CD8-positive, alpha-beta memory T cell (primary cell): ENCODE measurements at places on chromosomes 12 and 14. TPM values are rescaled to one million over a fixed set of nuclear protein-coding genes. Genes with fewer than 3 reads are reported as not detected.
A peak's percentile ranks its signal among the peaks of the same experiment; 100 is the strongest.

DNA sequence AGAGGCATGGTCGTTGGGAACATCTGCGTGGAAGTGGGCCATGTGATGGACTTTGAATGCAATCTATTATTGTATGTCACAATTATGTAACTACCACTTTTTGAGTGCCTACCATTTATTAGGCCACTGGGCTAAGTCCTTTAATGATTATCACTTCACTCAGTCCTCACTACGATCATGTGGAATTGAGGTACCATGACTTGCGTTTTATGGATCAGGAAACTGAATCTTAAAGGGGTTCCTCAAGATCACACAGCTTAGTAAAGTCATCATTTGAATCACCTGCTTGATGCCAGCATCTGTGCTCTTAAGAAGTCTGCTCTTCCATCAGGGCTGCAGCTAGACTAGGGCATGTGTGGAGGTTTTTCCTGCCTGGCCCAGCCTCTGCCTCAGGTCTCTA lies 136.7 kb downstream of the DAD1 start:
- H3K4me1 ChIP-seq, result no peaks in the 10 kb centered on the region
- no peak for DNase-seq
- no peak overlapping the region for H3K27ac ChIP-seq
- no peaks in the 10 kb centered on the region for H3K36me3 ChIP-seq
- H3K27me3 ChIP-seq, result no peaks in the 10 kb centered on the region
- no peak overlapping the region for H3K4me3 ChIP-seq

DNA sequence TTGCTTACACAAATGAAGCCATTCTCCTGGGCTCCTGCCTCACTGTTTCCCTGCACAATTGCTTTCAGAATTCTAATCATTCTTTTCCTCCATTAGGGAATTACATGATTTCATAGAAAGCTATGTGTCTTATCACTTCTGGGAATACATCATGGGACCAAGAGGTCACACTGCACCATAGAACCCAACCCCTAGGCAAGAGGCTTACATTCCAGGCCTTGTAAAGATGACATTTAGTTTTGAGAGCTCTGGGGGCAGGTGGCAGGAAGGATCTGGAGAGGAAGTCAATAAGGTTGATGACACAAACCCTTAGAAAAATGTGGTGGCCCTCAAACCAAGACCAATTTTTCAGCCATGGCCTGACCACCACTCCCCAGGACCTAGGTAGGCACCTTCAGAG lies 57.1 kb downstream of the NUAK1 start:
- no peak overlapping the region for H3K27ac ChIP-seq
- no peak for DNase-seq
- H3K4me1 ChIP-seq, result no peaks in the 10 kb centered on the region
- H3K36me3 ChIP-seq, result no peaks in the 10 kb centered on the region
- H3K4me3 ChIP-seq, result no peak overlapping the region
- H3K27me3 ChIP-seq, result no peaks in the 10 kb centered on the region

DNA sequence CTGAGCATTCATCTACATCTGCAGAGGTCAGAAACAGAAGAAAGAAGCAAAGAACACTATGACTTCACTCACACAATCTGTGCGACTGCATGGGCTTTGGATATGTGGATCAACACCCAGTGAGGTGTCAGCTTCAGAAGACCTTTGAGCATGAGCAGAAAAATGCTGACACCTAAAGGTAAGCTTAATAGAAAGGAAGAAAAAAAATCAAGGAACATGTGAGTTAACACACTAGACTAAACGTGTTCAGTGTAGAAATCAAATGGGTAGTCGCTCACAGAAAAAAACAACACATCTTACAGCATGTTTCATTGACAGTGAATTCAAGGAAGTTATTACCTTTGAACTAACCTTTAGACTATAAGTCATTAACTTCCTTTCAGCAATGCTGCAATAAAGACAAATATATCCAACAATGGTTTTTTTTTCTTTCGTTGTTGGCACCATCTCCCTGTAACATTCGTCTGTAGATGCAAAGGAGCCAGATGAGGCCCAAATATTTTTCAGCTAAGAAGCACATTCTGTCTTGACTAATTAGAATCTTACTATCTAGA lies 30.9 kb downstream of the RTRAF start:
- H3K36me3 ChIP-seq, result no peaks in the 10 kb centered on the region
- H3K27ac ChIP-seq, result no peak overlapping the region
- no peak overlapping the region for H3K4me3 ChIP-seq
- H3K27me3 ChIP-seq, result no peaks in the 10 kb centered on the region
- peaks cover 7% of the 10 kb centered on the region for H3K4me1 ChIP-seq

- H3K4me3 ChIP-seq, result no peak overlapping the region
- no peaks in the 10 kb centered on the region for H3K27me3 ChIP-seq
- H3K4me1 ChIP-seq, result no peaks in the 10 kb centered on the region
- no peak overlapping the region for H3K27ac ChIP-seq
- H3K36me3 ChIP-seq, result no peaks in the 10 kb centered on the region
Measured at GRCh38 chr12:20366776-20367409, 1.4 kb upstream of the PDE3A start.

DNA sequence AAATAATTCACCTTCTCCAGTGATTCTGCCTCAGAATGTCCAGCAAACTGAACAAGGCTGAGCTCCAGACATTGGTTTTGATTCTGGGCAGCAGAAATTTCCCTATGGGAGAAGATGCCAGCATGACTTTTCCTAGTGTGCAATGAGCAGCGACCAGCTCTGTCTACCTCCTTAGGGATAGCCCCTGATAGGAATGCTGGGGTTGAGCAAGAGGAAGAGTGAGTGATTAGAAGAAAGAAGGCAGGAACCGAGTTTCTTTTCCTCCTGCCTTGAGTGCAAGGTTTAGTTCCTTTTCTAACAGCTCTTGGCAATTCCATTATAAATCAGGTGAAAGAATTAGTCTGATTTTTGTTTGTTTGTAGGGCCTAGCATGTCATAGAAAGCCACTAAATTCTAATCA lies 379.0 kb downstream of the DAD1 start:
- H3K27me3 ChIP-seq, result no peaks in the 10 kb centered on the region
- no peak overlapping the region for H3K27ac ChIP-seq
- no peaks in the 10 kb centered on the region for H3K36me3 ChIP-seq
- H3K4me1 ChIP-seq, result no peaks in the 10 kb centered on the region
- H3K4me3 ChIP-seq, result no peak overlapping the region

RHOF gene
- 152 TPM for total RNA-seq

- no peak for DNase-seq
- H3K27me3 ChIP-seq, result no peaks in the 10 kb centered on the region
- peaks cover 9% of the 10 kb centered on the region for H3K4me1 ChIP-seq
- peak overlapping the region; percentile 93 for H3K4me3 ChIP-seq
- no peaks in the 10 kb centered on the region for H3K36me3 ChIP-seq
- H3K27ac ChIP-seq, result peak overlapping the region; percentile 81
Measured at GRCh38 chr14:31419967-31420318, 407 bp downstream of the HEATR5A start.

SIX4 gene
- total RNA-seq, result 0.09 TPM

TEX22 gene
- total RNA-seq, result 2.9 TPM

- no peaks in the 10 kb centered on the region for H3K36me3 ChIP-seq
- DNase-seq, result no peak
- no peak overlapping the region for H3K27ac ChIP-seq
Measured at GRCh38 chr12:24723759-24724158, 225.1 kb downstream of the BCAT1 start.

- H3K27me3 ChIP-seq, result no peaks in the 10 kb centered on the region
- no peak for DNase-seq
- H3K27ac ChIP-seq, result no peak overlapping the region
- H3K4me3 ChIP-seq, result no peak overlapping the region
Measured at GRCh38 chr12:131254374-131254773, 300.7 kb downstream of the ADGRD1 start.

KRT3 gene
- not detected for total RNA-seq

CLEC1B gene
- not detected for total RNA-seq

CCDC184 gene
- 0.72 TPM for total RNA-seq

CARMIL3 gene
- 1.5 TPM for total RNA-seq

GRCh38 chr12:117134059-117134458 lies 34.8 kb upstream of the TESC start:
- DNase-seq, result peak; percentile 58
- H3K4me3 ChIP-seq, result peak overlapping the region; percentile 17
- no peak overlapping the region for H3K27ac ChIP-seq
- H3K36me3 ChIP-seq, result no peaks in the 10 kb centered on the region

- no peaks in the 10 kb centered on the region for H3K4me1 ChIP-seq
- no peak for DNase-seq
- no peak overlapping the region for H3K27ac ChIP-seq
- no peak overlapping the region for H3K4me3 ChIP-seq
- no peaks in the 10 kb centered on the region for H3K27me3 ChIP-seq
Measured at GRCh38 chr12:130286741-130287440, 50.8 kb upstream of the PIWIL1 start.

CFAP54 gene
- 0.88 TPM for total RNA-seq

DNA sequence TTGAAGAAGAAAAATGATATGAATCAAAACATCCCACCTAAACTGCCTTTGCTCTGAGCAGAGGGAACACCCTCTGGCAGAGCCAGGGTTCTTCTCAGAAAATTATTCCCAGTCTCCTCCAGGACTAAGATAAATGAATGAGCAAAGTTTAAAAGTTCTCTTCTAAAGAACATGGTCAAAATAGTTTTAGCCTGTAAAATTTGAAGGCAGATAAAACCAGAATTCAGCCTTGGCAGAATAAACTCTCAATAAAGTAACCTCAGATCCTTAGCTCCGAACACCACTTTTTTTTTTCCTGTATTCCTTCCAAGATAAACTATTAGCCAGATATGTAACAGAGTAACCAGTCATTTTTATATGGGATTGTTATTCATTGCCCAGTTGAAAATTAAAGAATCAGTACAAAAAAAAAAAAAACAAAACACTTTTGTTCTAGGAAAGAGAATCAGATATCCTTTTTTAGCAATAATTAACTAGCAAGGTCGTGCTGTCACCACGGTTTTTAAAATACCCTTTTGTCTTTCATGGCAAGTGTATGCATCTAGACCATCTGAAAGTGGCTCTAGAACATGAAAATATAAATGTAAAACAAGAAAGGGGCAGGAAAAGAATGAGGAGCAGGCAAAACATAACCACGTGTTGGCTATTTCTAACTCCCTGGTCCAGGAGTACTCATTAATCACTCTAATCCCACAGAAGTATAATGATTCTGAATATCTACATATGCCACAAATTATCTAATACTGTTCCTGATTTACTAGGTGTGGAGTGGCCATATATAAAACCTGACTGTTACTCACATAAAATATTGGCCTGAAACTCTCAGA lies 60.8 kb downstream of the CAPZA3 start:
- no peak for DNase-seq
- no peaks in the 10 kb centered on the region for H3K27me3 ChIP-seq
- H3K36me3 ChIP-seq, result no peaks in the 10 kb centered on the region
- H3K27ac ChIP-seq, result no peak overlapping the region
- no peak overlapping the region for H3K4me3 ChIP-seq

DNA sequence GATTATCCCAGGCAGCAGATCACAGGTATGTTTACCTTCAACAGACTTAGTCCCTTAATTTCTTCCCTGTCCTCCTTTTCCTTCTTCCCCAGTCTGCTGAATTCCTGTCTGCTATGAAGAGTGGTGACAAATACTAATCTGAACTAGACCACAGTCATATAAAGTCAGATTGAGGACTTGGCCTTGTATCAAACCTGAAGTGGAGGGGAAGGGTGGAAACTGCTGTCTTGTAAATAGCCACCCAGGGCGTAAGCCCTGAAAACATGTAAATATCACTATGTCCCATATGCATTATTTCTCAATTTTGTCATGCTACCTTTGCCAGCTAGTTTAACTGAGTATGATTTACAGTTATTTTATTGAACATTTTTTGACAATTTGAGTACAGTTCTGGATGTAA lies 368.0 kb downstream of the CCDC91 start:
- H3K4me3 ChIP-seq, result no peak overlapping the region
- no peaks in the 10 kb centered on the region for H3K36me3 ChIP-seq
- H3K4me1 ChIP-seq, result no peaks in the 10 kb centered on the region
- no peak for DNase-seq
- no peaks in the 10 kb centered on the region for H3K27me3 ChIP-seq

DEPDC4 gene
- total RNA-seq, result 1.2 TPM

GRCh38 chr12:19415563-19415962 lies 23.7 kb upstream of the AEBP2 start:
- no peak overlapping the region for H3K4me3 ChIP-seq
- no peak overlapping the region for H3K27ac ChIP-seq
- no peaks in the 10 kb centered on the region for H3K36me3 ChIP-seq
- DNase-seq, result no peak

BHLHE41 gene
- total RNA-seq, result not detected

DNA sequence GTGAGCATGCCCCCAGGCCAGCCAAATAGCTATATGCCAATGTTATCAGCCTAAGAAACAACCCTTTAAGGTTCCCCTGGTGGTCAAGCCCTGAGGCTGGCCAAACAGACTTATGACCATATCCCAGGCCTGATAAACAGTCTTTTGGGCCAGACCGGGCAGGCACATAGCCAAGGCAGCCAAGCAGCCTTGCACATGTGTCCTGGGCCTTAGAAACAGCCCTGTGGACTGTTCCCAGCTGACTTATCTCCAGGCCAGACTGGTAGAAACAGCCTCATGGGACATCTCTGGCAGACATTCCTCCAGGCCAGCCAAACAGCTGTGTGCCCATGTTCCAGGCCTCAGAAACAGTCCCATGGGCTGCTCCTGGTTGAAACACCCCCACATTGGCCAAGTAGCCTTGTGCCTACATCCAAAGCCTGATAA lies 295.0 kb upstream of the MGAT4C start:
- no peak overlapping the region for H3K4me3 ChIP-seq
- no peaks in the 10 kb centered on the region for H3K27me3 ChIP-seq
- H3K27ac ChIP-seq, result no peak overlapping the region
- H3K36me3 ChIP-seq, result no peaks in the 10 kb centered on the region
- no peak for DNase-seq

GRCh38 chr14:96945721-96946120 lies 148.5 kb downstream of the VRK1 start:
- no peaks in the 10 kb centered on the region for H3K36me3 ChIP-seq
- no peak overlapping the region for H3K27ac ChIP-seq
- peaks cover 21% of the 10 kb centered on the region for H3K4me1 ChIP-seq
- H3K4me3 ChIP-seq, result no peak overlapping the region
- DNase-seq, result no peak

- peaks cover 36% of the 10 kb centered on the region for H3K4me1 ChIP-seq
- peak within 1 kb of the TSS; percentile 51 for H3K27ac ChIP-seq
- no peaks in the 10 kb centered on the region for H3K36me3 ChIP-seq
Measured at GRCh38 chr14:105419195-105420091, at the start of gene MTA1. Gene MTA1, plus strand, starts transcription at chr14:105419827. Its CDS starts 209 bp downstream, at chr14:105420036.

DNA sequence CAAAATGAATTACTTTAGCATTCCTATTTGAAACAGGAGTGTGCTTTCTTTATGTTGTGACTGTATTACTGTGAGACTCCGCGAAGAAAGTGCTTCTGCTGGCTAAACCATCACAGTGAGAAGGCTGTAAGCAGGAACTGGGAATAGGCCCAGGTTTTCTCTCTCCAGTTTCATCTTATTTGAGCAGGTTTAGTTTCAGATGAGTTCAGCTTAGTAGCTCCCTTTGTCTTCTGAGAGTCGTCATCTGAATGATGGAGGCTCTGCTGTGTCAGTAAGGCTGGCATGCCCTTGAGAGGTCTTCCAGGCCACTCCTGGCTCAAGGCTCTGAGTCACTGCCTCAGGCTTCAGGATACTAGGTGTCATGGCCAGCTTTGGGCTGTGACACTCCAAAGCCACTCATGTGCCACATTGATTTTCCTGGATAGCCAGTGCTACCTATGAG lies 205.6 kb upstream of the RGS6 start:
- no peaks in the 10 kb centered on the region for H3K4me1 ChIP-seq
- H3K27me3 ChIP-seq, result no peaks in the 10 kb centered on the region
- peaks cover 30% of the 10 kb centered on the region for H3K36me3 ChIP-seq
- no peak for DNase-seq
- H3K27ac ChIP-seq, result no peak overlapping the region

- no peaks in the 10 kb centered on the region for H3K36me3 ChIP-seq
- H3K27me3 ChIP-seq, result no peaks in the 10 kb centered on the region
- H3K27ac ChIP-seq, result peak overlapping the region; percentile 60
- H3K4me3 ChIP-seq, result no peak overlapping the region
- H3K4me1 ChIP-seq, result peaks cover 42% of the 10 kb centered on the region
Measured at GRCh38 chr14:87994974-87995373, 2.0 kb upstream of the GALC start.

OTOGL gene
- not detected for total RNA-seq
